ENCODE measurements at places on chromosomes 1 and 21.

GRCh38 chr1:238177960-238178645 lies 287.4 kb upstream of the ZP4 start:
- DNase-seq, result no peak

DNA sequence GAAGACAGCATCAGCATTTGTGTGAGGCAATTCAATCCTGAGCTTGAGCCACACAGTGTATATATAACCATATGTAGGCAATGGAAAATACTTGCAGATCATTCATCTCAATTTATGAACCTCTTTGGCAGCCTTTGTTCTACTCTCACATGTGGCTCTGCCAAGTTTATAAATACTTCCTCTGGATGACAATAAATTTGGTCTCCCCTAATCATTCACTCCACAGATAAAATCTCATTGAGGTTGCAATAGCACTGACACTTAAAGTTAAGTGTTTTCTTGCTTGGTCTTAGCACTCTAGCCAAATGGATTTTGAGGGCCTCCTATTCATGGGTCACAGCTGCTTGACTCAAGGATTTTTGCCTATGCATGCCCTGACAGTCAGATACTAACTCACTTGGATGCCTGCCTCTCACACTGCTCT lies 136.6 kb upstream of the VANGL1 start:
- no peak for DNase-seq

- no peak for DNase-seq
Observed at GRCh38 chr1:178457651-178458050, 39.1 kb downstream of the CLEC20A start.

- DNase-seq, result no peak
Observed at GRCh38 chr1:71635568-71635967, 554.7 kb upstream of the ZRANB2 start.

DNA sequence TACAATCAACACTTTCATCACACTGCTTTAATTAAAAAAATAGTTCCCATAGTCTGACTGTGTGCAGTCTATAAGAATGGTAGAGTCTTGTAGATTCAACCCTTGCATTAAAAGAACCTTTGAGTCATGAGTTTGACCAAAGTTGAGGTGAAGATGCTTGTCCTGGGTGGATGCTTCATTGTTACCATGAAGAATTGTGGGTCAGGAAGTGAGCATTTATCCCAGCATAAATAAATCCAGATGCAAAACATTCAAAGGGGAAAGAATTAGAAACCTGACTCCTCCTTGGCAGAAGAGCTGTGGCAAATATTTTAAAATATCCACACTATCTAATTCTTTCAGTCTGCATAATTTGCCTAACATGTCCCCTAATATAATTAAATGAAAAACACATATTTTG lies 72.9 kb upstream of the SPAG17 start:
- no peak for DNase-seq

DNA sequence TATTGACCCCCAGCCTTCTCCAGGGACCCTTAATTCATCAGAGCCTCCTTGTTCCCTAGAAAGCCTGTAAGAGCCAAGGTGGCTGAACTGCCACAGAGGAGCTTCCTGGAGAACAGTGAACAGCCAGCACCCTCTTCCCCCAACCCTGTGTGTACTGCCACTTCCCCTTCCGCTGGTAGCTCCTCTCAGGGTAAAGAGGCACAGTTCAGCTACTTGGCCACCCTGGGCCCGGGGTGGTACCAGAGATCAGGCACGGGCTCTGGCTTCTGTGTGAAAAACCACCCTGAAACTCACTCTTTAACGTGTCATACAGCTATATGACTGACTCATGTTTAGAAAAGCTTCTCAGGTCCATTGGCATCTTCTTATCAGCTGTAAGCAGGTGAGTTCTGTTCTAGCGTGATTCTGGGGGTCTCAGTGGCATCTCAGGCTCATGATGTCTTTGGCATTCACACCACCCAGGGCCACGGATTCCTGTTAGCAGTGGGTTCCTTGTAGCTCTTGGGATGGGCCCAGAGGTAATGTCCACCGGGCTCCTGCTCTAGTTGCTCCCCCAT lies 22.4 kb downstream of the ARMH1 start:
- no peak for DNase-seq

- no peak for DNase-seq
Observed at GRCh38 chr1:109994654-109995053, 10.1 kb downstream of the AHCYL1 start.

DNA sequence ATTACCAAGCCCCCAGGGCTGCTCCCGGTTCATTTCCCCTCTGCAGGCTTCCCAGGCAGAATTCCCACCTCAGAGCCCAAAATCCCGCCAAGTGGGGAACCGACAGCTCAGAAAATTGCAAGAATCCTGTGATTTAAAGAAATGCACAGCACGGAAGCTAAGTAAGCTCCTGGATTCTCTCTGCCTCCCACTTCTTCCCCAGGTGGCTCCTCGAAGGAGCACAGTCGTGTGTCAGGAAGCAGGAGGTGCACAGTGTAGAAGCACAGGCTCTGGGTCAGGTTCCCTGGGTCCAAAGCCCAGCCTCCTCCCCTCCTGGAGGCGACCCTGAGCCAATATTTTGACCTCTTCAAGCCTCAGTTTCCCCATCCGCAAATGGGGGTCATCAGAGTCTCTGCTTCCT lies 74.7 kb downstream of the FBXO2 start:
- DNase-seq, result no peak

DNA sequence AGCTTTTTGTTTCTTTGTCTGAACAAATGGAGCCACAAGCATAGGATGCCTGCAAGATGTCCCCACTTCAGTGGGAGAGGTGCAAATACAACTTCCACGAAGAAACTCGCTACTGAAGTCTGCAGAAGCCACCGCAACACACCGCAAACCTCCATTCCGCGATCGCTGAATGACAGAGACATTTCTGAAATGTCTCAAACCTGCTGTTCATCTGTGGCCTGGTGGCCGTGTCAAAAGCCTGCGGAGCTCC lies 1.0 kb downstream of the TP53BP2 start:
- no peak for DNase-seq

GRCh38 chr1:147834181-147834580 lies 68.4 kb upstream of the GJA8 start:
- DNase-seq, result no peak

DNA sequence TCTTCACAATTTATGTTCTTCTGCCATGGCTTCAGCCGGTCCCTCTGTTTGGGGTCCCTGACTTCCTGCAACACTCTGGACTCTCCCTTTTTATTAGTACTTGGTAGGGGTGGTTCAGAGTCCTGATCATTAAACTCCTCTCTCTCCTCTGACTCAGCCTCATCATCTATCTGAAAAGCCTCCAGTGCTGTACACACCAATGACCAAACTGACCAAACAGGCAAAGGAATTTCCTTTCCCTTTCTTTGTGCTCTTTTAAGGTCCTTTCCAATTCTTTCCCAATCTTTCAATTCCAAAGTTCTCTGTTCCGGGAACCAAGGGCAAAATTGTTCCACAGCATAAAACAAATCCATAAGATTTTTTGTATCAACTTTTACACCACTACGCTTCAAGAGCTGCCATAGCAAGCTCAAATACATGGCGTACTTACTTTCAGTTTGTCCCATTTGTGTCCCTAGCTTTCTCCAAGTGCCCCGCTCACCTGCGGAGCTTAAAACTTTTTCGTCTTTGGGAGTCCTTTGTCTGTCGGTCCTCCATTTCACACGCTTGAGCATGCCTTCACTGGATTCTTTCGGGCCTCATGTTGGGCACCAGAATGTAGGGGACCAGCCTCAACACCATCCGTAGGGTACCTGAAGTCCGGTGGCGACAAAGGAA lies 9.6 kb downstream of the DAP3 start:
- no peak for DNase-seq

DNA sequence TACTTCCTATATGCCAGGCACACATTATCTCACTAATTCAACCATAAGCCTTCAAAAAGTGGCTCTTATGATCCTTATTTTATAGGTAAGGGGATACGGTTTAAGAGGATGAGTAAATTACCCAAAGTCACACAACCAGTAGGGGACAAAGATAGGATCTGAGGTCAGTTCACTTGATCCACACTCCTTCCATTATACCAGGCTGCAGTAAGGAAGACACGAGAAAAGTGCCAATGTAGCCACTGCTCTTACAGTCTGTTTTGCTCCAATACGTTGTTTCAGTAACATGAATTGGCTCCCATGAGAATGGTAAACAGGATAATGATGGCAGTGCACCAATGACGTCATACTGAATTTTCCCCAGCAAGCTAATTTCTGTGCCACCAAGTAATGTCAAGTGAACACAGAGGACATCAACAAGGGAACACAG lies 15.4 kb upstream of the GUCA2A start:
- DNase-seq, result no peak

GRCh38 chr21:46662367-46662654 lies 26.8 kb downstream of the PRMT2 start:
- no peak for DNase-seq

All from amniotic stem cell (primary cell).